ENCODE measurements at places on chromosomes 6 and 20.

DNA sequence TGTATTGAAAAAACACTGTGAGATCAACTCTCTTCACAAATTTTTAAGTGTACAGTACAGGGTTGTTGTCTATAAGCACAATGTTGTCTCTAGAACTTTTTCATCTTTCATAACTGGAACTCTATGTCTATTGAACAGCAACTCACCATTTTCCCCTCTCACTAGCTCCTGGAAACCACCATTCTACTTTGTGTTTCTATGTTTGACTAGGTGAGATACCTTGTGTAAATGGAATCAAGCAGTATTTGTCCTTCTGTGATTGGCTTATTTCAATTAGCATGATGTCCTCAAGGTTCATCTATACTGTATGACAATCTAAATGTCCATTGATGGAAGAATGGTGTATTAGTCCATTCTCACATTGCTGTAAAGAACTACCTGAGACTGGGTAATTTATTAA lies 210.1 kb upstream of the FUT9 start:
- no peaks in the 10 kb centered on the region for H3K4me1 ChIP-seq
- H3K27me3 ChIP-seq, result no peaks in the 10 kb centered on the region
- H3K27ac ChIP-seq, result no peak overlapping the region
- no peak for DNase-seq

GRCh38 chr6:38404355-38404754 lies 235.4 kb downstream of the BTBD9 start:
- H3K4me1 ChIP-seq, result no peaks in the 10 kb centered on the region
- H3K27me3 ChIP-seq, result no peaks in the 10 kb centered on the region
- H3K36me3 ChIP-seq, result no peaks in the 10 kb centered on the region
- H3K4me3 ChIP-seq, result no peak overlapping the region
- no peak for DNase-seq

GRCh38 chr20:41222703-41223102 lies 85.4 kb downstream of the PLCG1 start:
- no peaks in the 10 kb centered on the region for H3K36me3 ChIP-seq
- no peak overlapping the region for H3K27ac ChIP-seq
- H3K4me3 ChIP-seq, result no peak overlapping the region
- H3K4me1 ChIP-seq, result no peaks in the 10 kb centered on the region
- no peak for DNase-seq

DNA sequence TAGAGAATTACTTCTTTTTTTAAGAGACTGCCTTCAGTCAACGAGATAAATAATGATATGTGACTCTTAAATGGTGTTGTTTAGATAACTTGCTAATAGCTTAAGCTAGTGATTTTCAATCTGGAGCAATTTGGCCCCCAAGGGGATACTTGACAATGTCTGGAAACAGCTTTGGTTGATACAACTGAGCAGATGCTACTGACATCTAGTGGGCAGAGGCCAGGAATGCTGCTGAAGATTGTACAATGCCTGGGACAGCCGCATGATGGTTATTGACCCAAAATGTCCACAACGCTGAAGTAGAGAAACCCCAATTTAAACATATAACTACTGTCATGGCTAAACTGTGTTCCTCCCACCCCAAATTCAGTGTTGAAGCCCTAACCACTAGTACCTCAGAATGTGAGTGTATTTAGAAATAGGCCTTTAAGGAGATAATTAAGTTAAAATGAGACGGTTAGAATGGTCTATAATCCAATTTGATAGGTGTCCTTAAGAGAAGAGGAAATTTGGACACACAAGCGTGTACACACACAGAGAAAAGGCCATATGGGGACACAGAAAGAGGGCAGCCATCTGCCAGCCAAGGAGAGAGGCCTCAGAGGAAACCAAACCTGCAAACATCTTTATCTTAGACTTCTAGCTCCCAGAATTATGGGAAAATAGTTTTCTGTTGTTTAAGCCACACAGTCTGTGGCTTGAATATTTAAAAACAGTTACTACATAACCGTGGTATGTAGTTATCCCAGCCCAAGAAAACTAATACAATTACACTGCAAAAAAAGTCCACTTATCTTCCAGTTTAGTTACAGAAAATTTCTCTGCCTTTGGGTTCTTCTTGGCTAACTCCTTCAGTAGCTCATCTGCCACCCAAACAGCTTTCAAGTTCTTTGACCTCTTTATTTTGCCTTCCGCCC lies 22.2 kb downstream of the RWDD2A start:
- H3K27ac ChIP-seq, result no peak overlapping the region
- H3K36me3 ChIP-seq, result no peaks in the 10 kb centered on the region
- no peaks in the 10 kb centered on the region for H3K4me1 ChIP-seq
- no peak for DNase-seq

GRCh38 chr6:1702580-1703051 lies 92.9 kb downstream of the FOXC1 start:
- no peaks in the 10 kb centered on the region for H3K4me1 ChIP-seq
- no peak for DNase-seq
- no peaks in the 10 kb centered on the region for H3K27me3 ChIP-seq
- H3K27ac ChIP-seq, result no peak overlapping the region

DNA sequence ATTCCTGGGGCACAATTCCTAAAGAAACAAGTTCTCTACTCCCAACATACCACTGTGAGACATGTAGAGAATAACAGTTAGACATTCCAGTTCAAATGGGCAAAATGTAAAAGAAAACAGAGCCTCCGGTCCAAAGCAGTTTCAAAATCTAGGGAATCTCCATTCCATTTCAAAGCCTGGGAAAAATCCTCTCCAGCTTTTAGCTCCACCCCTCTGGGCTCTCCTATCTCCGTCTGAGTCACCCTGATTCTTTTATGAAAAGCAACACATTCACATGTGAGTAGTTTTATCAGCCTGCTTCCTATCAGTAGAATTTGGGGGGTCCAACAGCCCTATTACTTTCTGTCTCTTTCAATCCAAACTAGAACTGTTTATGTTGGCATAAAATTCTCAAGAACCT lies 3.7 kb downstream of the CSNK2A1 start:
- no peak for DNase-seq
- no peaks in the 10 kb centered on the region for H3K27me3 ChIP-seq
- H3K36me3 ChIP-seq, result no peaks in the 10 kb centered on the region
- H3K4me3 ChIP-seq, result no peak overlapping the region
- peaks cover 7% of the 10 kb centered on the region for H3K4me1 ChIP-seq

- H3K36me3 ChIP-seq, result no peaks in the 10 kb centered on the region
- no peak overlapping the region for H3K27ac ChIP-seq
- H3K27me3 ChIP-seq, result no peaks in the 10 kb centered on the region
- H3K4me1 ChIP-seq, result no peaks in the 10 kb centered on the region
- no peak for DNase-seq
Measured at GRCh38 chr20:19658137-19658536, 99.9 kb upstream of the RIN2 start.

DNA sequence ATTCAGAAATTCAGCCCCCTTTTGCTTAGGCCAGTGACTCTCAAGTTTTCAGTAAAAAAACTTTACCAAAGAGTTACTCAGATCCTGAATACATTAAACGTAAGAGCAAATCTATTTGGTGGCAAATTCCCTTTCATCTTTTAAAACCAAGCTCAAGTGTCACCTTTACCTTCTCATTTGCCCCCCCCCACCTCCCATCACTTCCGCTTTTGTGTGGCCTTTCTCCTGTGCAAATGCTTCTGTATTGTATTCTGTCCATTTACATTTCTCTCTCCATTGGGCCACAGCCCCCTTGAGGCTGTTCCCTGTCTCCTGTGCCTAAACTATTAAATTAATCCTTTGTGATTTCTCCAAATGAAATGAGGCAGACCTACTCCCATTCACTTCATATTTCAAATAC lies 1.9 kb downstream of the NOL7 start:
- H3K27ac ChIP-seq, result no peak overlapping the region
- peaks cover 44% of the 10 kb centered on the region for H3K36me3 ChIP-seq
- H3K4me3 ChIP-seq, result no peak overlapping the region
- H3K27me3 ChIP-seq, result no peaks in the 10 kb centered on the region
- peaks cover 12% of the 10 kb centered on the region for H3K4me1 ChIP-seq

DNA sequence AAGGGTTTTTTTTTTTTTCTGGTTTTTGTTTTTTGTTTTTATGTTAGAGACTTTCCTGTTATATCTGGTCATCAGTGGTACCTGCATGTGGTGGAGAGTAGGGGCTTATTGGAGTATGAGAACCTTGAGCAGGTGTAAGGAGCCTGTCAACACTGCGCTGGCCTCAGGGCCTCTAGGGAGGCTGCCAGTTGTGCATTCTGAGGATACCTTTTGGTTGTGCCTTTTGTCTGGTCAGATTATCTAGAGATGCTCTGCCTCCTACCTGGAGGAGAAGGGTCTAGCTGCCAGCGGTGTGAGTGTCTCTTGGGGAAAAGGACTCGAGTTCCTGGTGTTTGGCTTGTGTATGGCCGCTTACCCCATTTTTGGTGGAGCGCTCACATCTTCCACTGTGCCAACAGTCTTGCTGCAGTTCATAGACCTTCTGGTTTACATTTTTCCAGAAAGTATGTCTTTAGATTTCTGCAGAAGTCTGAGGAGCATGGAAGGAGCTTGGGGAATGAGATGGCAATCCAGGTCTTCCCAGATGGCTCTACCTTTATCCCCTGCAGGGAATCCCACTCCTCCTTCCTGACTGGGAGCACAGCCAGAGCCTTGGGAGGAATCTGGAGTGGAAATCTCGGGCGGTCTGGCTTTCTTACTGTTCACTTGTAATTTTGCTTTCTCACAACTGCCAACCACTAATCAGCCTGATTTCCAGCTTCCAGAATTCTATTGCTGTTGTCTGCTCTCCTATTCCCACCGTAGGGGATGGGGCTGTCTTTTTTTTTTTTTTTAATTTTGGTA lies 49.9 kb downstream of the PTPN1 start:
- H3K4me1 ChIP-seq, result no peaks in the 10 kb centered on the region
- H3K4me3 ChIP-seq, result no peak overlapping the region
- no peak overlapping the region for H3K27ac ChIP-seq
- no peaks in the 10 kb centered on the region for H3K27me3 ChIP-seq
- DNase-seq, result no peak
- H3K36me3 ChIP-seq, result peaks cover 26% of the 10 kb centered on the region

DNA sequence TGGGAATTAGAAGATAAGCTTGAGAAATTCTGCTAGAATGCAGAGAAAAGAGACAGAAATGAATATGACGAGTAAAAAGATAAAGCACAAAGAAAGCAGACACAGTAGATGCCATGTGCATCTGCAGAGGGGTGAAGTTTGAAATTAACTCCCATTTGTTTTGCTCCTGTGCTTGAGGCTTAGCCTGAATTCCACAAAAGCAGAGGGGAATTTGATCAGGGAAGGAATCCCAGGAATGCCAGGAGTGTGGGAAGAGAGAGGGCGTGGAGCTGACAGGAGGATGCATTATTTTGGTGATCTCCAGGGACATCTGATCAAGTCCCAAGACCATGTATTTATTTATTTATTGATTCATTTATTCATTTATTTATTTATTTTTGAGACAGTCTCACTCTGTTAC lies 55.6 kb downstream of the SLC22A1 start:
- no peaks in the 10 kb centered on the region for H3K27me3 ChIP-seq
- no peak overlapping the region for H3K27ac ChIP-seq
- DNase-seq, result no peak
- H3K4me3 ChIP-seq, result no peak overlapping the region
- H3K4me1 ChIP-seq, result no peaks in the 10 kb centered on the region
- H3K36me3 ChIP-seq, result no peaks in the 10 kb centered on the region

All from effector memory CD4-positive, alpha-beta T cell (primary cell).